ENCODE measurements at places on chromosomes 13 and 19. TPM values are rescaled to one million over a fixed set of nuclear protein-coding genes. Genes with fewer than 3 reads are reported as not detected.

- H3K27me3 ChIP-seq = no peaks in the 10 kb centered on the region
- no peak for DNase-seq
- peaks cover 45% of the 10 kb centered on the region for H3K4me1 ChIP-seq
- no peak overlapping the region for H3K4me3 ChIP-seq
These were observed 472.9 kb downstream of the FOXO1 start for GRCh38 chr13:40193286-40194223.

DNA sequence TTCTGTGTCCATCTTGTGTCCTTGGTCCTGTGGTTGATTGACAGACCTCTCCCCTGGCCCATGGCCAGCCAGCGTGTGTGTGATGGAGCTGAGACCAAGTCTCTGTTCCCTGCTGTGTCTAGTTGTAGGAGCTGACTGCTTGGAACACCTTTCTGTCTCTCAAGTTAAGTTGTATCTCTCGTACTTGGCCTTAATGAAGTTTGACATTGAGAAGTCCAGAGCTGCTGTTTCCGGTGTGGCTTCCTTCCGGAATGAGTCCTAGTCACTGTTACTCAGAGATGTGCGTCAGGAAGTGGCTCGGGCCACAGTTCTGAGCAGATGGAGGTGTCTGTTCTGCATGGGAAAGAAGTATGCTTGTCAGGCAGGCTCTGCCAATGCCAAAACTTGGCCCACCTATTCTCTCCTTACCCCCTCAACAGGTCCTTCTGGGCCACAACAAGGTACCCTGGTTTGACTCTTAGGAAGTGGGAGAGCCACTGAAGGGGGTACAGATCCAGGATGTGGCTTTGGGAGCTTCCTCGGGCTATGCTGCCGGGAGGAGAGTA is 54.3 kb downstream of the GATAD2A start:
- no peaks in the 10 kb centered on the region for H3K27me3 ChIP-seq
- peak overlapping the region; percentile 87 for H3K4me3 ChIP-seq
- peak overlapping the region; percentile 99 for H3K27ac ChIP-seq
- H3K4me1 ChIP-seq = peaks cover 87% of the 10 kb centered on the region

GRCh38 chr13:78323040-78323439 is 280.3 kb downstream of the POU4F1 start:
- H3K36me3 ChIP-seq = no peaks in the 10 kb centered on the region
- no peak overlapping the region for H3K27ac ChIP-seq
- H3K4me3 ChIP-seq = no peak overlapping the region
- DNase-seq = no peak
- H3K4me1 ChIP-seq = no peaks in the 10 kb centered on the region

DNA sequence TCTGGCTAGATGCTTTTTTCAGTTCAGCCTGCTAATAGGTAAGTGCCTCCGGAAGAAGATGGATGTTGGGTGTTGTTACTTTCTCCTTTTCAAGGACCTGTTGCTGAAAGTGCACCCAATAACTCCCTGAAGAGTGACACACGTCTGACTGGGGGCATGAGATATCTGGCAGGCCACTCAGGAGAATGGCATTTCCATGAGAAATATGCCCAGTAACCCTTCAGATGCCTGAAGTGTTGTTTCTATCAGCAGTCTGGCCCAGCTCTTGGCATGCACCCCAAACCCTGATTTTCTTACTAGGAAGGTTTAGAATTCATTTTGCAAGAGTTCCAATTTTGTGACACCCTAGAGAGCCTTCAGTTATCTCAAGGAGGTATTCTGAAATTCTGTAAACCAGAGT is 71.5 kb downstream of the ARHGAP35 start:
- H3K4me1 ChIP-seq = peaks cover 36% of the 10 kb centered on the region
- no peak overlapping the region for H3K27ac ChIP-seq
- no peak overlapping the region for H3K4me3 ChIP-seq
- H3K27me3 ChIP-seq = no peaks in the 10 kb centered on the region

SERPINE3 gene
- total RNA-seq = not detected

DNA sequence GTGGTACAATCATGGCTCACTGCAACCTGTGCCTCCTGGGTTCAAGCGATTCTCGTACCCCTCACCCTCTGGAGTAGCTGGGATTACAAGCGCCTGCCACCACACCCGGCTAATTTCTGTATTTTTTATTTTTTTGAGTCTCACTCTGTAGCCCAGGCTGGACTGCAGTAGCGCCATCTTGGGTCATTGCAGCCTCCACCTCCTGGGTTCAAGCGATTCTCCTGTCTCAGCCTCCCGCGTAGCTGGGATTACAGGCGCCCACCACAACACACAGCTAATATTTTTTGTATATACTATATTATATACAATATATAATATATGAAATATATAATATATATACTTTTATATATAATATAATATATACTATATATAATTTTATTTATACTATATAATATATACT is 52.5 kb downstream of the COLGALT1 start:
- H3K36me3 ChIP-seq = no peaks in the 10 kb centered on the region
- no peak overlapping the region for H3K4me3 ChIP-seq
- DNase-seq = no peak
- peaks cover 9% of the 10 kb centered on the region for H3K4me1 ChIP-seq
- H3K27ac ChIP-seq = no peak overlapping the region

CGB8 gene
- not detected for total RNA-seq

ZNF582 gene
- 2.5 TPM for total RNA-seq

ZC3H13 gene
- 48.3 TPM for total RNA-seq

- peak within 1 kb of the TSS; percentile 93 for H3K27ac ChIP-seq
- peaks cover 38% of the 10 kb centered on the region for H3K36me3 ChIP-seq
- DNase-seq = peak; percentile 90
- peak within 1 kb of the TSS; percentile 99 for H3K4me3 ChIP-seq
These were observed at the start of gene BCL3 for GRCh38 chr19:44748426-44749254. Gene BCL3 (plus strand): TSS chr19:44748708. CDS start chr19:44748791, 83 bp downstream.

GRCh38 chr13:76216729-76217128 is 580.6 kb downstream of the LMO7 start:
- DNase-seq = no peak
- no peaks in the 10 kb centered on the region for H3K4me1 ChIP-seq
- no peak overlapping the region for H3K4me3 ChIP-seq
- H3K27ac ChIP-seq = no peak overlapping the region
- H3K36me3 ChIP-seq = no peaks in the 10 kb centered on the region
- no peaks in the 10 kb centered on the region for H3K27me3 ChIP-seq

All from activated T-cell treated with anti-CD3 and anti-CD28 coated beads, Interleukin-2, amount 50 U/mL, for 72 hours (primary cell).